LNCaP clone FGC (cell line): ENCODE measurements at places on chromosomes 16 and 17.

DNA sequence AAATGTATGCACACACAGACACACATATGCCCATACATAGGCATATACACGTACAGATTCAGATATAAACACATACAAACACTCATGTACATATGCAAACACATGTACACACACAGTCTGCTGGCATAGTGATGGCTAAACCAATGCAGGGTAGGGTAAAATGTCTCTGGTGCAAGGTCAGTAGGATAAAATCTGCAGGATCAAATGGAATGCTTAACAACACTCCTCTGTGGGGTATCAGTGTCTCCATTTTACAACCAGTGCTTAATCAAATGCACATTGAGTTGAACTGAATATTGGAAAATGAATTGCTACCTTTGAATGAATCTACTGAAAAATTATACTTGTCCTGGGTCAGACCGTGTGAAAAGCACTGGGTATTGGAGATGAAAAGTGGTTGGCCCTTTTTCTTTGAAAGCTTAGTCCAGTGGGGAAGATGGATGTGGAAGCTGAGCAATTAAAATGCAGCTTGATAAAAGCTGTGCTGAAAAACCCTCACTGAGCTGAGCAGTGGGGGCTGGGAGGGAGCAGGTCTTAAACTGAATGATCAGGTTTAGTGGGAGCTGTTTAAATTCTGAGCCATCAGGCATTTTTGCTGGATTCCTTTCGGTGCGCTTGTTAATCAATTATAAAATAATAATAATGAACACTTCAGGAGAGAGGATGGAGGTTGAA lies 314.7 kb downstream of the HAPSTR1 start:
- DNase-seq: no peak

DNA sequence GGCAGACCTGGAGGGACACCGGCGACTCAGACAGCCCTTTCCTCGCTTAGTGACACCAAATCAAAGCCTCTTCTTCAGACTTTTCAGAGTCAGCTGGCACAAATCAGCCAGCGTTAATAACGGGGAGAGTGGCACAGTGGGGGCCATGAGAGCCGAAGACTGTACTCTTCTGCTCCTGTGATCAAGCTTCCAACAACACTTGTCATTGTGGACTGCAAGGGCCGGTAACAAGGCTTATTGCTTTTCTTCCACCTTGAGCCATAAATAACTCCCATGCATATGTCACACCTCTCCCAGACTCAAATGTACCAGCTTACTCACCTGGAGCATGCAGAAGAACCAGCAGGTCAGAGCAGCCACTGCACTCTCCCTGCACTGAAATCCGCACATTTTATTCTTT lies 12.8 kb downstream of the FLCN start:
- DNase-seq: no peak

DNA sequence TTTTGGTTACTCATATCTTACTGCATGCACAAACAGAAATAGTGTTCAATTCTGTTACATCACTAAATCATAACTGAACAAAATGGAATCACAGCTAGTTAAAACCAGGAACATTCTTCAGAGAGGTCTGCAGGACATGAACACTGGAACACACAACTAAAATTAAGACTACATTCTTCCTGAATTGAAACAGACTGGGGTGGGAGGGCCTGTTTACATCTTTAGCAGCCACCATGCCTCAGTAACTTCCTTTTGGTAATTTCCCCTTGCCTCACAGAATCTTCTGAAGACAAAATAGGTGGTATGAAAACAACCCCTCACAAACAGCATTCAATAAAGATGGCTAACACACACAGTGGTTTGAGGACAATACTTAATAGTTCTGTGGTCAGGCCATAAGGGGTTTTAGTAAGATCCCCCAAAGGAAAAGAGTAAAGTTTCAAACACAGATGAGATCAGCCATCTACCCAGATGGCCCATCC lies 6.5 kb downstream of the MARF1 start:
- no peak for DNase-seq

- DNase-seq: no peak
Observed at GRCh38 chr17:79154446-79154845, 79.8 kb downstream of the ENGASE start.

DNA sequence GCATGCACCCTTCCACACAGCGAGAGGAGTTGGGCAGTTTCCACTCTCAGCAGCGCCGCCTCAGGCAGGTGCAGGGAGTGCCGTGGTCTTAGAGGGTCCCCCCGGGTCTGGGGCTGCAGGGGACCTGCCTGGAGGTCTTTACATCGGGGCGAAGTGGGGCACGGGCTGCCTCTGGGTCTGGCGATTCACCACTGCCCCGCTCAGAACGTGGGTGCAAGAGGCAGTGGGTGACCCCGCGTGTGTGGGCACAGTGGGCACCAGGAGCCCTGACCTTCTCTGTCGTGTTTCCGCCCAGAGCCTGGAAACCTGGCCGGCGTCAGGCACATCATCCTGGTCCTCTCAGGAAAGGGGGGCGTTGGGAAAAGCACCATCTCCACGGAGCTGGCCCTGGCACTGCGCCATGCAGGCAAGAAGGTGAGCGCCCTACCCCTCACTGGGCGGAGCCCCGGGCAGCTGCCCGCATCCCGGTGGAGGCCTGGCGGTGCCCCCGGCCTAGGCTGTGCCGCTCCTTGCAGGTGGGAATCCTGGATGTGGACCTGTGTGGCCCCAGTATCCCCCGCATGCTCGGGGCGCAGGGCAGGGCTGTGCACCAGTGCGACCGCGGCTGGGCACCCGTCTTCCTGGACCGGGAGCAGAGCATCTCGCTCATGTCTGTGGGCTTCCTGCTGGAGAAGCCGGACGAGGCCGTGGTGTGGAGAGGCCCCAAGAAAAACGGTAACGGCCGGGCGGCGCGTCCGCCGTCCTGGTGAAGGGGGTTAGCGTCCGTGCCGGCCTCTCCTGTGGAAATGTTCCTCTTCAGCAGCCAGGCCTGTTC lies 3.7 kb downstream of the NUBP2 start:
- DNase-seq: no peak

DNA sequence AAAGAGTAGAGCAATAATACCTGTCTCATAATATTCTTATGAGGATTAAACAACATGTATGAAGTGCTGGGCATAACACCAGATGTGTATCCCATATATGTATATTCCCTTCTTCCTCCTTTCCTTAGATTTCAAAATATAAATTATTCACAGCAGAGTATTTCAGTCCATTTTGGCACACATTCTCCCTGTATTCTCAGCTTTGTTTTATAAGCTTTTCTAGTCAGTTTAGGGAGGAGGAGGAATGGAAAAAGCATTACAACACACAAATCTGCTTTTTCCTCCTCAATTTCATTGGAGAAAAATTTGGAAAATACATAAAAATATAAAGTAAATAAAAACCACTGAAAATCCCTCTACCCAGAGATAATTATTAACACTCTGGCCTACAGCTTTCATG lies 46.6 kb upstream of the CORO6 start:
- no peak for DNase-seq

- no peak for DNase-seq
Observed at GRCh38 chr17:38717139-38717745, 12.2 kb downstream of the MLLT6 start.

DNA sequence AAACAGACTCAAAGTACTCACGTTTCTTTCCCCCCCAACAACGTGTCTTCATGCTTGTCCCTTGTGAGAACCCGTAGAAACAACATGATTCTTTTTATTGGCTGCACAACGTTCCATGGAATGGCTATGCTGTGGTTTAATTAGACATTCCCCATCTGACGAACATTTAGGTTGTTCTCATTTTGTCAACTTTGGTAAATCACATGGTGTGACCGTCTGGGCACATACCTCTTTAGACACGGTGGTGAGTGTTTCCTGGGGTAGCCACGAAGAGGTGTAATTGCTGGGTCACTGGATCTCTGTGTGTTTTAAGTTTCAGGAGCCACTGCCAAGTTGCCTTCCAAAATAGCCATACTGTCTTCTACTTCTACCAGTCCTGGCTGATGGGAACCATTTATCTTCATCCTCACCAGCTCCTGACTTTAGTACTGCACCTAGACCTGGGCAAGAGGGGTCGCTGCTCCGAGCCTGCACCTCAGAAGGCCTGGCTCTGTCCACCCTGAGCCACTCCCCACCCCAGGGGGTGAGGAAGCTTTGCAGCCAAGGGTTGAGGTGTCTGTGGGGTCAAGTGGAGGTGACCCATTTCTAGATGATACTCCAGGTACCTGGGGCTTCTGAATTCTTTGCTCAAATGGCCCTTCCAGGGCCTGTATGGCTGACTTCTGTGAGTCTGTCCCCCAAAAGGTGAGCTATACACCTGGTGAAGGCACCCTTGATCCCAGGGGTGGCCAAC lies 84.7 kb downstream of the IRX5 start:
- DNase-seq: no peak

DNA sequence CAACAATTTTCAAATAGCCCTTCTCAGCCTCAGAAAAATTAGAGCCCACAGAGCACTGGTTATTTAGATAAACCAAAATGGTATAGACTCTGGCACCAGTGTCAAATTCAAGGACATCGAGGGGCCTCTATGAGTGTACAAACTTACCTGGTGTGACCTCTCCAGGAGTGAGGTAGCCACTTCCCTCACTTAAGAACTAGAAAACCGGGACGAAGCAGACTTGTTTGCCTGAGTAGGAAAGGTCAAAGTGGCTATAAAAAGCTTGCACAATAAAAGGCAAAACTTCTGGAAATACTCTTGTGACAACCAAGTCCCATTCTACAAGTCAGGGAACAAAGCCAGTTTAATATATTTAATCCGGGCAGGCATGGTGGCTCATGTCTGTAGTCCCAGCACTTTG lies 39.2 kb upstream of the PRSS54 start:
- peak; percentile 11 for DNase-seq

GRCh38 chr17:1089915-1090314 lies 89.9 kb downstream of the ABR start:
- DNase-seq: no peak

GRCh38 chr17:73744411-73744810 lies 100.2 kb upstream of the SDK2 start:
- DNase-seq: no peak

GRCh38 chr16:49608098-49608497 lies 234.5 kb downstream of the C16orf78 start:
- DNase-seq: no peak

GRCh38 chr16:58338205-58338604 lies 43.4 kb upstream of the PRSS54 start:
- no peak for DNase-seq

GRCh38 chr17:76561332-76561731 lies 21.5 kb downstream of the PRCD start:
- DNase-seq: no peak

GRCh38 chr16:58029410-58029809 lies 3.9 kb downstream of the MMP15 start:
- no peak for DNase-seq

- no peak for DNase-seq
Observed at GRCh38 chr17:2982854-2983253, 80.6 kb downstream of the OR1D5 start.

DNA sequence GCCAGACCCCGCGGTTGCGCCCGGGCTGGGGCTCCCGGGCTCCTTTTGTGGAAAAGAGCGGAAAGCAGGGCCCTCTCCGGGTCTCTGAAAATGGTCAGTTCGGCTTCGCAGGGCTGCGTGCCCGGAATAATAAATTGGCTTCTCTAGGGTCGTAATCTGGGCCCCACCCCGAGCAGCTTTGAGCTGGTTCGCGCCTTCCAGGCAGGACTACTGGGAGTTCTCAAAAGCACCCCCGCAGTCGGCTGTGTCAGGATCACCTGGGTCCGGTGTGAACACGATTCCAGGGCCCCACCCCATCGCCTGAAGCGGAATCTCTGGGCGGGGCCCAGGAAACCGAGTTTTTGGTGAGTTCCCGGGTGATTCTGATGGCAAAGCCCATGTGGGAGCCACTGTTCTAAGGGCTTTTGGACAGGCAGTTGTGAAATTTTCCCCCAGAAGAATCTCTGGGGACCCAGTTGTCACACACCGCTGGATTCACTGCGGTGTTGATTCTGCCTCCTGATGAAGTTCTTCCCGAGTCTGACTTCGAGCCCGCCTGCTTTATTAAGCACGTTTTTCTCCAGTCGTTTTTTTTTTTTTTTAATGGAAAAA lies 77.0 kb downstream of the MRC2 start:
- no peak for DNase-seq

DNA sequence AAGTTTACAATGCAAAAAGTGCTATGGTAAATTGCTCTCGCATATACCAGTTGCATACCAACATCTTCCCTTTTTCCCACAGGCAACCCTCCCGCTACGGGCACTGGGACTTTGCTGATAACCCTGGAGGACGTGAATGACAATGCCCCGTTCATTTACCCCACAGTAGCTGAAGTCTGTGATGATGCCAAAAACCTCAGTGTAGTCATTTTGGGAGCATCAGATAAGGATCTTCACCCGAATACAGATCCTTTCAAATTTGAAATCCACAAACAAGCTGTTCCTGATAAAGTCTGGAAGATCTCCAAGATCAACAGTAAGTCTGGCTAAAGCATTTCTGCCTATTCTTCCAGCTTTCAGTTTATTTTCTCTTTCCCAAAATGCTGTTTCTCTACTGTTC lies 27.9 kb upstream of the HSBP1 start:
- DNase-seq: peak; percentile 48

DNA sequence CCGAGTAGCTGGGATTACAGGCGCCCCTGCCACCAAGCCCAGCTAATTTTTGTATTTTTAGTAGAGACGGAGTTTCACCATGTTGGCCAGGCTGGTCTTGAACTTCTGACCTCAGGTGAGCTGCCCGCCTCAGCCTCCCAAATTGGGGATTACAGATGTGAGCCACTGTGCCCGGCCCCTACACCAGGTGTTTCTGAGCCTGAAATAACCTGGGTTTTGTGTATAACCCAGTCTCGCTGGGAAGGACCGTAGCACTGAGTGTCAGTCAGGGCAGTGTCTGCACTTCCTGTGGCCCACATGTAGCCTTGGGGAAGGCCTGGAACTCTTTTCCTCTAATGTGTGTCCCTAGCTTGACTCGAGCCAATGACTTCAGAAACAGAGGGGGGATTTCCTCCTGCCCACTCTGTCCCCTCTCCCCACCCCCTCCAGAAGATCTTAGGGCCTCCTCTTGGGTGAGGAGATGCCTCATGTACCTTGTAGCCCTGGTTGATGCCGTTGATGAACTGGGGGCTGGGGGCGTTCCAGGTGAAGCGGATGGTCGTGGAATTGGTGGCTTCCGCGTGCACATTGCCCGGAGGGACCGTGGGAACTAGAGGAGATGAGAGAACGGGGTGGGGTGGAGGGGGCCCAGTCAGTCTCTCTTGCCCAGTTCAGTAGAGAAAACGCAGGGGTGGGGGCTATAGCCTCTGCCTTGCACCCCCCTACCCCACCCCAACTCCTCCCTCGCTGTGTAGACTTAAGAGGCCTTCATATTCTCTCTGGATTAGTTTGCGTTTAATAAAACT lies 102.6 kb upstream of the CDC42EP4 start:
- DNase-seq: no peak

- no peak for DNase-seq
Observed at GRCh38 chr17:74354123-74354522, 7.5 kb downstream of the BTBD17 start.

DNA sequence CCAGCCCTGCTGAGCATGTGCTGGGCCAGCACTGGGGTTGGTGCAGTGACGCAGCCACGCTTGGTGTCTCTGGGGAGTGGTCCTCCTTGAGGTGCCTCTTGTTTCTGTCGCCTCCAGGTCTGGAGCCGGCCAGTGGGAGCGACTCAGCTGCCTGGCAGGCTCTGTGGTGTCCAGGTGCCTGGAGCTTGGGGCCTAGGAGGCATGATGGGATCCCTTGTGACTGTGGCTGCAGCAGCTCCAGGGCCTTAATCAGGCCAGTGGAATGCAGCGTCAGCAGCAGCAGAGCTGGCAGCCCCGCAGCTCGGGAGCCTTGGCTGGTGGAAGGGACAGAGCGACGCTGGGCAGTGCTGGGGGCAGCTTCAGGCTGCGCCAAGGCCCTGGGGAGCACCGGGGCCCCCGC lies 74.7 kb upstream of the CIBAR2 start:
- no peak for DNase-seq
